Daoy (cell line): ENCODE measurements at places on chromosomes 1 and 21. TPM values are rescaled to one million over a fixed set of nuclear protein-coding genes. Genes with fewer than 3 reads are reported as not detected.
A peak's percentile ranks its signal among the peaks of the same experiment; 100 is the strongest.

FAM131C gene
- total RNA-seq = 0.23 TPM in 1 of 2 replicates, not detected in the other

DCST2 gene
- not detected in 2 replicates for total RNA-seq

SELENOF gene
- total RNA-seq = 280 and 291 TPM in 2 replicates

GBP5 gene
- 2.9 and 3.4 TPM in 2 replicates for total RNA-seq

SLC5A9 gene
- total RNA-seq = not detected in 2 replicates

CD84 gene
- total RNA-seq = not detected in 2 replicates

OR2L2 gene
- total RNA-seq = 0.06 TPM in 1 of 2 replicates, not detected in the other

OR6N1 gene
- total RNA-seq = not detected in 2 replicates

NEXN gene
- total RNA-seq = 11.6 and 13.6 TPM in 2 replicates

BMP8B gene
- total RNA-seq = 0.51 and 0.86 TPM in 2 replicates

MX1 gene
- total RNA-seq = 38.7 and 84.1 TPM in 2 replicates

OR2L13 gene
- 0.06 TPM in 1 of 2 replicates, not detected in the other for total RNA-seq

LCE2A gene
- not detected in 2 replicates for total RNA-seq

ACTL8 gene
- 0.12 and 0.46 TPM in 2 replicates for total RNA-seq

GRCh38 chr1:211335522-211336157, 9.0 kb downstream of the TRAF5 start:
- DNase-seq = no peak

- DNase-seq = no peak
These were observed 639.2 kb upstream of the CXADR start for GRCh38 chr21:16873596-16873995.

- DNase-seq = no peak
These were observed 73.3 kb downstream of the PLPP3 start for GRCh38 chr1:56505792-56506743.

DNA sequence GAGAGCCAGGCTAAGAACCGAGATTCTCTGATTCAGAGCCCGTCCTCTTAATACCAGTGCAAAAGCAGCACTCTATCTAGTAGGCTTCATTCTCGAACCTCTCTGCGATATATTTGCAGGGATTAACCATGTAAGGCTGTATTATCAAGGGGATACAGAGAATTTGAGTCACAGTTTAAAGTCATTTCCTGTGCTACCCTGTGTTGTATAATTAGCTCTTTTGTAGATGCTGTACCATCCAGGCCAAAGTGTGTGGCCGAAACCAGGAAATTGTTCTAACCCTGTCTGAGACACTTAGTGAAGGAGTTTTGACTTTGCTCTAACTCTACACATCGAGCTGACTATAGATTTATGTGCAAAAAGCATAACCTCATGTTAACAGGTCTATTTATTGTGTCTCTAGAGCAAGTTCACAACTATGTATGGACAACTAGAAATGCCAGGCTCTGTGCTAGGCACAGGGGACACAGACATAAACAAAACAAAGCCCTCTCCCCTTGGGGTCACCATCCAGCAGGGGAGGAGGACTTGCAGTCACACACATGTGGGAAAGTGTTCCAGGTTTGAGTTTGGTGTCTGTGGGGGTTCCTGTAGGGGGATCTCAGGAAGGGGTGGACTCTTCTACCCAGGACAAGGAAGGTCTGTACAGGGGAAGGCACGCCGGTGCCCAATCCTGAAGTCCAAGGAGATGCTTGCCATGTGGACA, 182.2 kb downstream of the DHRS3 start:
- DNase-seq = peak; percentile 72

DNA sequence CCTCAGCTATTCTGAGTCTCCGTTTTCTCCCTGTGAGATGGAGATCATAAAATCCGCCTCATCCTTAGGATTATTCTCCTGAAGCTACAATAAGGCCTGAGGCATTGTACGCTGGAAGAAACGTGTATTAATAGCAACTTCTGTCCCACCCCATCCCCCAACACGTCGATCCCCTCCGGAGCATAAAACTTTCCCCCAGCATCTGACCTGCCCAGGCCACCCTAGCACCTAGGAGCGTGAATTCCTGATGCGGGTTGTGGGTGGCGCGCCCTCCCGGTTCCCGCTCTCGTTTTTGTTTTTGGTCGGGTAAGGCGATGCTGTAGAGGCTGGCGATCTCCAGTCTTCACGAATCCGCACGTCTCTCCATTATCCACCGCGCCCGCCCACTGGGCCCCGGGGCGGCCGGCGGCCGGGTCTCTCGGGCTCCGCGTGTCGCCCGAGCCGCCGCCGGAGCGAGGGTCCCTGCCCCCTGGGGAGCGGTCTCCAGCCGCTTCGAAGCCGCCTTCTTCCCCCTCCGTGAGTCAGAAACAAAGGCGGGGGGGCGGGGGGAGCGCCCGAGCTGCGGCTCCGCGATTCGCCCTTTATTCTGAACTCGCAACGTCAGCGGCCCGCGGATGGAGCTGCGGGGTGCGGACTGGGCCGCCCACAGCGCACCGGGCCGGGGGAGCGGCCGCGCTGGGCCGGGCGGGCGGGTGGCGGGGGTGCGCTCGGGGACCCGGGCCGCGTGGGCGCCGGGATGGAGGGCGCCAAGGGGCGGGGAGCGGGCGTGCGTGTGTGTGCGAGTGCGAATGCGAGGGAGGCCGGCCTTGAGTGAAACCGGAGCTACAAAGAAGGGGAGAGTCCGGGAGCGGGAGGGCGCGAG, at the start of gene PLEKHO1:
Gene PLEKHO1 (plus strand): TSS at position 646 of the 862 bp plus-strand sequence. CDS start 342 bp downstream, outside the sequence.
- DNase-seq = peak; percentile 89

DNA sequence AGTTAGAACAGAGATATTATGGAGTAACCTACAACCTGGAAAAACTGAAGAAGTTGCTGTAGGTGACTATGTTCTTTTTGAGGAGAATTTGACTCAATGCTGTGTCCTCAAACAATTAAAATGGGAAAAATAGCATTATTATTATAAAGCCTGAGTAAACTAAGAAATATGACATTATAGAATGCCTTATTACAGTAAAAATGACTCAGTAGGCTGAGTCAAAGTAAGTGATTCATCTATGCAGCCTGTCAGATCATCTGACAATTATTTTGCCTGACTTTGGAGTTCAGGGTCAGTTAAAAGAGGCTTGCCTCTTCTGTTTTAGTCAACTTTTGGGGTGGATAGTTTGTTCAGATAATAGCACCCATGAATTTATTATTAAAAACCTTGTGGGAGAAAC, 150.8 kb upstream of the PTGFR start:
- peak; percentile 57 for DNase-seq

DNA sequence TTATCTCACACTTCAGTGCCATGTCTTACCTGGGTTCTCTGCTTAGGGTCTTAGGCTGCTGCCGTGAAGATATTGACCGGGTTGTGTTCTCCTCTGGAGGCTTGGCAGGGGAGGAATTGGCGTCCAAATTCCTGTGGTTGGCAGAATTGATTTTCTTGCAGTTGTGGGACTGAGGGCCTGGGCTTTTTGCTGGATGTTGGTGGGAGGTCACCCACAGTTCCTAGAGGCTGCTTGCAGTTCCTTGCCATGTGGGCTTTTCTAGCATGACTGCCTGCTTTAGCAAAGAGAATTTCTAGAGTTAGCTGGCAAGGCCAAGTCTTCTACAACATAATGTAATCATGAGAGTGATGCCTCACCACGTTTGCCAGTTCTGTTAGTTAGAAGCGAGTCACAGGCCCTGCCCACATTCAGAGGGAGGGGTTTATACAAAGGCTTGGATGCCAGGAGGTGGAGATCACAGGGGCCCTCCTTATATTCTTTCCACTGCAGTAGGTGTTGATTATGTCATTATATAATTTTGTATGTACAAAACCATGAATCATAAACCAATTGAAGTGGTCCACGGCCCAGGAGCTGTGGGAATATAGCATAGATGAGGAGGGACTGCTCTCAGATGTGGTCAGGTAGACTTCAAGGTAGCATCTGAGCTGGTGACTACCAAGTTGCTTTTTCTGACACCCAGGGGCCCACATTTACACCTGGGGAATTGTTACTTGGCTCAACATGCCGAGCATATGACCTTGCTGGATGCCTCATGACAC, 6.6 kb downstream of the UBL4B start:
- DNase-seq = no peak

DNA sequence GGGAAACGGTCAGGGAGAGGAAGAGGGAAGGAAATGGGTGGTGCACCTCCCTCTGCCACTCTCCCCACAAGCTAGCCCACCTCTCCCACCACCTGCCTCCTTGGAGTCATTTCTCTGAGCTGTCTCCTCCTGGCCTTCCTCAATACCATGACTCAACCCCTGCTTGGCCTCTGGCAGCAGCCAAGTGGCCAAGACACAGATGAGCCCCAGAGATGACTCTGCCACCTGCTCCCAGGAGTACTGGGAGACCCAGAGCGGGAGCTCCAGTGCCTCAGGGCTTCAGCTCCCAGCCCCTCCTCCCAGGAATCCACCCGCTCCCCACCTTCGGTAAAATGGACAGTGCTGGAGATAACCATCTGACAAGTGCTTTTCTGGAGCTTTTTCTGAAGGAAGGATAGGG, 2.6 kb downstream of the S100A16 start:
- DNase-seq = peak; percentile 40

- no peak for DNase-seq
These were observed 26.9 kb upstream of the CCN1 start for GRCh38 chr1:85553416-85554335.

GRCh38 chr1:19759740-19760089, 40.0 kb downstream of the TMCO4 start:
- no peak for DNase-seq

DNA sequence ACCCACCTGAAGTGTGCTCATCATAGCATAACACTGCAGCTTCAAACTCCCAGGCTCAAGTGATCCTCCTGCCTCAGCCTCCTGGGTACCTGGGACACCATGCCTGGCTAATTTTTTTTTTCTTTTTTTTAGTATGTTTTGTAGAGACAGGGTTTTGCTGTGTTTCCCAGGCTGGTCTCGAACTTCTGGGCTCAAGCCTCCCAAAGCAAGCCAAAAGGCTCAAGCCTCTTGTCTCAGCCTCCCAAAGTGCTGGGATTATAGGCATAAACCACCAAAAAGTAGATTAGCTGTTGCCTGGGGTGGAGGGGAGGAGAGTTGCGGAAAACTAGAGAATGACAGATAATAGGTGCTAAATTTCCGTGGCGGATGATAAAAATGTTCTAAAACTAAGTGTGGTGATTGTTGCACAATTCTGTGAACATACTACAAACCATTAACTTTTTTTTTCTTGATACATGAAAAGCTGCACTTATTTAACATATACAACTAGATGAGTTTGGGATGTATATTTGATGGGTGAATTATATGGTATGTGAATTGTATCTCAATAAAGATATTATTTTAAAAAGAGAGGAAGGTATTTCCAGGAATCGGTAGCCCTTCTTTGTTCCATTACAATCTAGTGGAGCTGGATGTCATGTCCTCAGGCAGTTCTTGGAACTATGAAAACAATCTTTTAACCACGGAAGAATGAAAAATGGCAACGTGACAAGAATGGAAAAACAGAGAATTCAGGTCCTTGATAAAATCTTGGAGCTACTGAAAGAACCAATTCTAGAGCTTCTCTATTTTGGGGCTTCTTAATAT, 27.3 kb upstream of the MED18 start:
- no peak for DNase-seq

- DNase-seq = no peak
These were observed 417.9 kb downstream of the PTBP2 start for GRCh38 chr1:97139512-97139911.

GRCh38 chr1:111850109-111850508, 94.4 kb downstream of the DDX20 start:
- DNase-seq = no peak

- no peak for DNase-seq
These were observed 154.4 kb downstream of the SETD4 start for GRCh38 chr21:35905963-35906345.

DNA sequence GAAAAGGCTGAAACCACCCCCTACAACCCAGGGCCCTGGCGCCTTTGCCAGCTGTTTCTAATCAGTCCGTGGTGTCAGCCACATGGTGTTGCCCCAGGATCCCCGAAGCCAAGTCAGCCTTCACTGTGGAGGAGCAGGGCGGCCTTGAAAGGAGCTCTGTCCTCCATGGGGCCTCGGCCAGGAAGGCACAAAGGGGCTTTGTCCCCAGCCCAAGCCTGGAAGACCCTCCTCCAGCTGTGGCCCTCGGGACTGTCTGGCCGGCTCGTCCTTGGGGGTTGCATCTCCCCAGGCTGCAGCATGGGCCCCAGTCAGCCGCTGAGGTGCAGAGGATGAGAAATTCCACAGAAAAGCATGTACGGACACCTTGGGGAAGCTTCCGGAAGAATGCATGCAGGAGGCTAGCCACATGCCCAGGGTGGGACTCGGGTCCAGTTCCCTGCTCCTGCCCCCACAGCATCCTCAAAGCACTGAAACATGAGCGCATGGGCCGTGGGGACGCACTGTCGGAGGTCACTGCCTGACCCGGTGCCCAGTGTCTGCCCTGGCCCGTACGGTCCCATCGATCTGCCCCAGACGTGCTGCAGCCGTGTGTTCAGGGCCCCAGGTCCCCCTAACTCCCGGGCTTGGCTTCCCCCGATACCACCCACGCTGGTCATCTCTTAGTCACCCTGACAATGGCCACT, 38.6 kb upstream of the POFUT2 start:
- peak; percentile 50 for DNase-seq

DNA sequence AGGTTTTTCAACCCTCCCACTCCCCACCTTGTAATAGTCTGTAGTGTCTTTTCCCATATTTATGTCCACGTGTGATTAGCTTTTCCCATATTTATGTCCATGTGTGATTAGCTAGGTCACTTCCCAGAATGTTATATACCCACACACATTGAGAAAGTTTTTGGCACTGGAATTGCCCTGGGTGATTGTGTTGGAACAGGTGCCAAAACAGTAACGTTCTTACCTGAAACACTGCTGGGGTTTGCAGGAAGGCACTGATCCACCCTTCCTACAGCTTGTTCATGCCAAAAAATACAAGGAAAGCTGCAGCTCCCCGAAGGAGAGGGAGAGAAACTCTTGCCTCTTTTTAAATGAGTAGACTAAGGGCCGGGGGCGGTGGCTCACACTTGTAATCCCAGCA, 68.0 kb upstream of the CXADR start:
- DNase-seq = no peak

DNA sequence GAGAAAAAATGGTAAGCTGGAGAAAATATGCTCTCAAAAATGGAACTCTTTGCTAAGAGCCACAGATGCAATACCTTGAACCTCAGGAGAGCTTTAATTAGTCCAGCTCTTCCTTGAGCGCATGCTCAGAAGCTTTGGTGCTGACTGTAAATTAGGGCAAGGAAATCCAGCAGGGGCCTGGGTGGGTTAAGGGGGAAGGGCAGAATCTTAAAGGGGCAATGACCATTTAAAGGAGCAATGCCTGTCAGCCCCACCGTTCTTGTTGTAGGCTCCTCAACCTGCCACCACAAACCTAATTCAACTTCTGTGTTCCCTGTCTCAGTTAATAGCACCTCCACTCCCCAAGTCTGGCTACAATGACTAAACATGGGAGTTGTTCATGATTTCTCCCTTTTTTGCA, 6.8 kb upstream of the SLC22A15 start:
- DNase-seq = peak; percentile 55

DNA sequence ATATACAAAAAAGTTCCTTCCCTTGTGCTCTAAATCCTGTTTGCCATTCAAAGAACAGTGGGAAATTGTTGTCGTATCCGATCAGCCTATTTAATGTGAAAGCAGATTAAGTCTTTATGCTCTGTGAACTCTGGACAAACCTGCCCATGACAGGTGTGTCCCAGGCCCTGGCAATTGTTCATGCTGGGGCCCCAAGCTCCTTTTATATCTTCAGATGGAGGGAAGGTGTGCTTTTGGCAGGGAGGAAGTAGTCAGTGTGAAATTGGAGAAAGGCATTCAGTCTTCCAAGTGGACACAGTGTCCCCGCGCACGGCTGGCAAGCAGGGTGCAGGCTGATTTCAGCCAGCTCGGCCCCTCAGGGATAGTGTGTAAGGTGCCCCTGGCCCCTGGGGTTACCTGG, 135.1 kb upstream of the F3 start:
- no peak for DNase-seq

GRCh38 chr1:43947061-43947873, 517 bp downstream of the IPO13 start:
- DNase-seq = no peak
